Kidney capillary endothelial cell (primary cell): ENCODE measurements at places on chromosomes 12 and 14.

GRCh38 chr14:21185491-21185890 is 29.6 kb upstream of the OR5AU1 start:
- no peak for DNase-seq

GRCh38 chr12:117412465-117413188 is 51.2 kb upstream of the NOS1 start:
- DNase-seq, result no peak

GRCh38 chr14:100030452-100031153 is 34.6 kb upstream of the EVL start:
- DNase-seq, result peak; percentile 32

DNA sequence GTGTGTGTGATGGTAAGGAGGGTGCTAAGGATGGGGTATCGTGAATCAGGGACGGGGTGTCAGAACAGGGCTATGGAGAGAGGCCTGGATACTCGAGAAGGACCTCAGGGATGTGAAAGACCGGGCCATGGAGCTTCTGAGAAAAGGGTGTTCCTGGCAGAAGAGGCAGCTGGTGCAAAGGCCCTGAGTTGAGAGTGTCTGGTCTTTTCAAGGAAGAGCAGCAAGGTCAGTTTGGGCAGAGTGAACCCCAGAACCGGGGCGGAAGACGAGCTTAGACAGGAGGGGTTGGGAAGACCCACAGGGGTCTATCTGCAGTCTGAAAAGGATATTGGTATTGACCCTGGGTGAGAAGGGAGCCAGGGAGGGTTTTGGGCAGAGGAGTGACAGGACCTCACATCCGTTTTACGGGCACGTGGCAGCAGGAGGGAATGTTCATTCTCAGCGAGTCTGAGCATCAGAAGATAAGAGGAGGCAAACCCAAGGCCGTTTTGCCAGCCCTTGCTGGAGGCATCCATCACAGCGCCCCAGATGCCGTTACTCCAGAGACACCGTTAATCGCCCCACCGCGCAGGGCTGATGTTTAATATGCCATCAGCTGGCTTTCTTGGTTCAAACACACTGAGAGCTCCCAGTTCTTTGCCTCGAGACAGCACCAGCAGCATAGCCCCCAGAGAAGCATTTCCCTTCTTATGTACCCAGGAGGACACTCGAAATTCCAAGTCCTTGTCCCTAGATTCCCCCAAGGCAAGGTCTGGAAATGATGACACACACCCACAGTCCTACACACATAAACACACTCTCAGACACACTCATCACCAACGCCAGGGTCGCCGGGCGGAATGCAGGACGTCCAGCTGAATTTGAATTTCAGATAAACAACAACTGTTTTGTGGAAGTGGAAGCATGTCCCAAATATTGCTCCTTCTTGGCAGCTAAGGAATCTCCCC is 41.4 kb upstream of the EML1 start:
- peak; percentile 75 for DNase-seq

DNA sequence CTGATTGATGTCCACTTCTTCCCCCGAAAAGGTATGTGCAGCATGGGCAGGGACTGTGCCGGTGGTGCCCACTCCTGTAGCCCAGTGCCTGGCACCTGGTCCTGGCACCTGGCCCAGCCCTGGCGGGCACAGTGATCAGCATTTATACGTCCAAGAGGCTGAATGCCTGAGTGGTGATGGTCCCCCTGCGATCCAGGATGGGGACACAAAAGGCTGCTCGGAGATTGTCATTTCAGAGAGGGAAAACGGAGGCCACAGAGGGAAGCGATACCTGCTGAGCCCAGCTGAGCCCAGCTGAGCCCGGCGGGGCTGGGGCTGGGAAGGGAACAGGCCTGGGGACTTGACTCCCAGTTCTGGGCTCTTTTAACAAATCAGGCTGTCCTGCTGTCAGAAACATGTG is 55.8 kb downstream of the PRIMA1 start:
- no peak for DNase-seq

GRCh38 chr12:78128211-78128610 is 297.5 kb downstream of the NAV3 start:
- no peak for DNase-seq

GRCh38 chr12:100481021-100481420 is 7.4 kb downstream of the NR1H4 start:
- no peak for DNase-seq

DNA sequence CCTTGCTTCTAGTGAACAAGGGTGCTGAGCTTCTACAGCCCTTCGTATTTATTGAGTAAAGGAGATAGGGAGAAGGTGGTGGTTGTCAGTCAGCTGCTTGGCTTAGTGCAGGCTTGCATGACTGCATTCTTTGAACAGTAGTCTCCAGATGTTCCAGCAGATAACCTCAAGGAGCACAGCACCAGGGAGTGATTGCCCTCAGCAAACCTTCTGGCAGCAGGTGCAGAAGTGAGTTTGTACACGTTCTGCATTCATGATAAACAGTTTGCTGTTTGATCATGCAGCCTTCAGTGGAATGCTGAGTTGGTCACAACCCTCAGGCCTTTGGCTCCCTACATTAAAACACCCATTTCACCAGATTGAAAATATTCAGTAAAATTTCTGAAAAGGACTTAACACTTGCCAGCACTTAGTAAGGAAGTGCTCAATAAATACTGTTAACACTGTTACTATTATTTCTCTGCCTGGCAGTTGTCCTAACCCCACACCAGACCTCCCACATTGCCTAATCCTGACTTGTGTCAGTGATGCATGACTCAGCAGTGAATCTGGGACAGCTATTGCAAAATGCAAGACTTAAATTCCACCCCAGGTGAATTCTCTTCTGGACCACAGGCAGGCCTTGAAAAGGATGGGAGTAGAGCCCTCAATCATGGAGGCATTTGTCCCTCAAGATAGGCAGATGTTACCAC is 18.9 kb upstream of the CARMIL3 start:
- DNase-seq, result no peak

- DNase-seq, result no peak
Observed at GRCh38 chr12:51265024-51265423, 5.2 kb downstream of the SMAGP start.
